ENCODE measurements at places on chromosomes 1 and 21.

- DNase-seq: peak; percentile 62
These were observed 7.0 kb downstream of the FOXD2 start for GRCh38 chr1:47444562-47445465.

GRCh38 chr1:241926141-241926540 lies 31.4 kb upstream of the BECN2 start:
- no peak for DNase-seq

- no peak for DNase-seq
These were observed 16.3 kb downstream of the GPBP1L1 start for GRCh38 chr1:45669859-45670655.

DNA sequence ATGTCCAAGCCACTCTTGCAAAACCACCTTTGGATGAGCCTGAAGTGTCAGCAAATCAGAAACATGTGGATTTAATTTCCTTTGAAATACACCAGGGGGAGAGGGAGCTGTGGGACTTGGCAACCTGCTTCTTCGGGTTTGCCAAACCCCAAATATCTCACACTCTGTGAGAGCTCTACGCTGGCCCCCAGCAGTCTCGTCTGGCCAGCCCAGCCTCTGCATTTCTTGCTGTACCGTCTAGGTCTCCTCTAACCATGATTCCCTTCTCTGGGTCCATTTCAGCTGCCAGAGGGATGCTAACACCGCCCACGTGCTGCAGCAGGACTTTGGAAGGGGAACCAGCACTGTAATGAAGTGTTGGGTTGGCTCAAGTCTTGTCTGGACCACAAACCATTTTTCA lies 114.6 kb downstream of the MRPS6 start:
- no peak for DNase-seq

GRCh38 chr1:32775640-32776337 lies 41.4 kb downstream of the YARS1 start:
- no peak for DNase-seq

- DNase-seq: no peak
These were observed 24.6 kb downstream of the TRIM45 start for GRCh38 chr1:117096951-117097408.

GRCh38 chr1:183319051-183319450 lies 99.1 kb downstream of the NMNAT2 start:
- no peak for DNase-seq

GRCh38 chr1:178938101-178938958 lies 67.5 kb upstream of the ANGPTL1 start:
- DNase-seq: no peak

DNA sequence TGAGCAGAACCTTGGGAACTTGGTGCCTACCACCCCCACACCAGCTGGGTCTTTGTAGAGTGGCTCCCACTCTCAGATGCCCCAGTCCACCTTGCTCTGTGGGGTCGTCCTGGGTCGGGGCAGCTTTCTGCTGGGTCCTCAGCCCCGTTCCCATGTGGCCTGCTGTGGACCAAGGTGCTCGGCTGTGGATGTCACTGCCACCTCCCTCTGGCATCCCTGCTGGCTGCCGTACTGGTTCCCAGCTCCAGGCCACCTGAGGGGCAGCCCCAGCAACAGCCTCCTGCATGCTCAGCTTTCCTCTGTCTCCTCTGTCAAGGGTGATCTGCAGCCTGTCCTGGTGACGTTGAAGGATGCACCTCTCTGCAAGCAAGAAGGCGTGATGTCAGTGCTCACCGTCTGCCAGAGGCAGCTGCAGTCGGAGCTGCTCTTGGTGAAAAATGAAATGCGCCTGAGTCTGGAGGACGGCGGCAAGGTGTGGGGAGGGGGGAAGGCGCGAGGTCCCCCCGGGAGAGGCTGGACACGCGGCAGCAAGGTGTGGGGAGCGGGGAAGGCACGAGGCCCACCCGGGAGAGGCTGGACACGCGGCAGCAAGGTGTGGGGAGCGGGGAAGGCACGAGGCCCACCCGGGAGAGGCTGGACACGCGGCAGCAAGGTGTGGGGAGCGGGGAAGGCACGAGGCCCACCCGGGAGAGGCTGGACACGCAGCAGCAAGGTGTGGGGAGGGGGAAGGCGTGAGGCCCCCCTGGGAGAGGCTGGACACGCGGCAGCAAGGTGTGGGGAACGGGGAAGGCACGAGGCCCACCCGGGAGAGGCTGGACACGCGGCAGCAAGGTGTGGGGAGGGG lies 45.9 kb upstream of the DIP2A start:
- no peak for DNase-seq

DNA sequence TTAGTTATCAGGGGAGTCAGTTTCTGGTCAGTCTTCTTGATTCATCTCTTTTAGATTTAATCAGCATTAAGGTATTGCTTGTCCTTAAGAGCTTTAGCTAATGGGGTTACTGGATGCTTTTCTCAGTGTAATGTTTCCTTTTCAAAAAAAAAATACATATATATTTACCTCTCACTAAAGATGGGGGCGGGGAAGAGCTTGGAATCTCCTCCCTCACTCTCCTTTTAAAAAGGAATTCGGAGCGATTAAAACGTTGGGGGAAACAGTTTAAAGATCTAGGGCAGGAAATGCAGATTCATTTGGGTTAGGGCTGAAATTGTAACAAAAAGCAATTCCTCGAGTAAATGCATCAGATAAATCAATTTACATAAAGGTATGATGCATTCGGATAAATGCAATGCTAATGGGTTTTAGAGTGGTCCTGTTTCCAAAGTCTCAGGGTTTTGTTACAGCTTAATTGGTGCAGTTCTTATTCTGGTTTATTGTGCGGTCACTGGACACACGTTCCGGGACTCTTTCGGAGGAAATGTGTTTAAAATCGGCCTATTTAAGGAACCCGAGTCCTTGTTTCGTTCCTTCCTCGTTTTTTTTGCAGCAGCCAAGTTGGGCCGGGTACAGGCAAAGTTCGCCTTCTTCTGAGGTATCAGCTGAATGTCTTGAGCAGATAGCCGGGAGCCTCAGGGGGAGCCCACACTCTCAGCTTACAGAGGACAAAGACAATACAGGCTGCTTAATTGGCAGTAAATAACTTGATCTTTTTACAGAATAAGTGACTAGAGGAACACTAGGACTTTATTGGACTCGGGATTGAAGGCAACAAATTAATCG lies 1.6 kb downstream of the LMO4 start:
- DNase-seq: peak; percentile 59

DNA sequence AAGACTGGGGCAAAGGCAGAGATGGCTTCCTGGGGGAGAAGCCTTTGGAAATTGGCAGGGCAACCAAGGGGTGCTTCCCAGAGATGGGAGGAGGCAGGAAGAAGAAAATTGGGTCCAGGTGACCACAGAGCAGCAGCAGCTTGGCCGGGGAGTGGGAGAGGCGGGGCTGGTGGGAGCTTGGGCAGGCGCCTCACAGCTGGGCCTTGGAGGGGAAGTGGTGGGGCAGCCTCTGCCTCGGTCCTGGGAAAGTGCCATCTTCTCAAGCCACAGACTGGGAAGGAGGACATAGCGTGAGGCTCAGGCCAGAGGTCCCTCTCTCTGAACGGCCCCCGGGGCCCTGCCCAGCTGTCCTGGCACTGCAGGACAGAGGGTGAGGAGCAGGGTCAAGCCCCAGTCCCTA lies 24.0 kb upstream of the WASF2 start:
- no peak for DNase-seq

DNA sequence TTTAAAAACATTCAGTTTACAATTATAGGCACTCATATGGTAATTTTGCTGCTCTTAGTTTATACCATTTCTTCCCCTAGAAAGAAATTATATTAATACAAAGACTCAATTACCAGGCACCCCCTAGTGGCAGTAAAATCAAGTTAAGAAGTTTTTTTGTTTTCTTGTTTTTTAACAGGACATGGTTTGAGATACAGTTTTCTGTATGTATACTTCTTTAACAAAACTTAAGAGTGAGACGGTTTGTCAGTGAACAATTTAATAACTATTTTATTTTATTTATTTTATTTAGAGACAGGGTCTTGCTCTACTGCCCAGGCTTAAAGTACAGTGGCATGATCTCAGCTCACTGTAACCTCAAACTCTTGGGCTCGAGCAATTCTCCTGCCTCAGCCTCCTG lies 224.6 kb downstream of the FAF1 start:
- DNase-seq: no peak

DNA sequence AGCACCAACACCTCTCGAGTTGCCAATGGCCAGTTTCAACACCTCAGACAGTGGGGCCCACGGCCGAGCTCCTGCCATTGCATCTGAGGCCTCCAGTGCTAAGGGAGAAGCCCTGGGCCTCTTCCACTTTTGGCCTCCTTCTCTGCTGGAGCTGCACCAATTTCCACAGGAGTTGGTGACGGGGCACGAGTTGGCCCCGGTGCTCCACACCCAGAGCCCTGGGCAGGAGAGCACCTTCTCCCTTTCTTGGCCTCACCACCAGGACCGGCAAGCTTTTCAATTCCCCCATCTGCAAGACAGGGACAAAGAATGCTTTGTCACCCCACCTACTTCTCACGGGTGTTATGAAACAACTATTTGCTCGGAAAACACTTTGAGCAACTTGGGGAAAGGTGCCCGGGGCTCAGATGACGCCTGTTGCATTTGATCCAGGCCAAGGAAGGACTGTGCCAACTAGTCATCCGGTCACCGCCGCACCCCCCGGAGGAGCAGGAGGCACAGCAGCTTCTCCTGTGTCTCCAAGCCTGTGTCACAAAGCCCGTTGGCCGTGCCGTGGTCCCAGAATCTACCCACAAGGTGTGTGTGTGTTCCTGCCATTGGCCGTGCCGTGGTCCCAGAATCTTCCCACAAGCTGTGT lies 55.2 kb downstream of the TOMM20 start:
- DNase-seq: no peak

- no peak for DNase-seq
These were observed 76.2 kb upstream of the TEKT2 start for GRCh38 chr1:36007741-36008140.

- DNase-seq: no peak
These were observed 315.0 kb upstream of the LRRC7 start for GRCh38 chr1:69252696-69253095.

GRCh38 chr1:116382321-116382720 lies 9.3 kb downstream of the ATP1A1 start:
- no peak for DNase-seq

DNA sequence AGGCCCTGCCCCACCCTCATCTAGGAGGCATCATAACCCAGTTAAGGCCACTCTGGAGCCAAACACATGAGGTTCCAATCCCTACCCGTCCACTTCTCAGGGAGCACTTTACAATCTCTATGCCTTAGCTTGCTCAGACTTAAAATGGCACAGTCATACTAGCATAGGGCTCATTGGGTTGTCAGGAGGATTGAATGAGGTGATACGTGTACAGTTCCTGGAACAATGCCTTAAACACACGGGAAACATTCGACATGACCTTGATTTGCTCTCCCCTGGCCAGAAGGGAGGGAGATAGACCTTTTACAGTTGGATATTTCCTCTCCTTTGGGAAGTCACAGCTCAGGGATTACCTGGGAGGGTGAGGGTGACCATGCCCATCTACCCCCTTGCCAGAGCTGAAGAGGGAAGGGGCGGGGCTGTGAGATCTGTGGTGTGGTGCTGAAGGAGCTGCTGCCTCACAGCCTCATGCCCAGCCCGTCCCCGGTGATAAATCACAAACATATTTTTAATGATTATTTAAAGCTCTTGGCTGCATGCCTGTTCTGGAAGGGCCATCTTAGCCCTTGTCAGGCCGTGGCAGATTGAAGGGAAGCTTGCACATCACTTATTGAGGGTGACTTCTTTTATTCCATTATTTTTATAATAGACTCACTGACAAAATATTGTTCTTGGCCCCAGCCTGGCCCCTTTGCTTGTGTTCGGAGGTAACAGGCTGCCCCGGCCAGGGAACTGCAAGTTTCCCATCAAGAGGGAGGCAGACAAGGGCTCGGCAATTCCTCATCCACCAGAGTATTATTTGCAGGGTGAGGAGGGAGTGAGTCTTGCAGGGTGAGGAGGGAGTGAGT lies 83.4 kb downstream of the FOXD2 start:
- DNase-seq: no peak

- no peak for DNase-seq
These were observed 100.7 kb upstream of the GFI1 start for GRCh38 chr1:92587445-92587844.

DNA sequence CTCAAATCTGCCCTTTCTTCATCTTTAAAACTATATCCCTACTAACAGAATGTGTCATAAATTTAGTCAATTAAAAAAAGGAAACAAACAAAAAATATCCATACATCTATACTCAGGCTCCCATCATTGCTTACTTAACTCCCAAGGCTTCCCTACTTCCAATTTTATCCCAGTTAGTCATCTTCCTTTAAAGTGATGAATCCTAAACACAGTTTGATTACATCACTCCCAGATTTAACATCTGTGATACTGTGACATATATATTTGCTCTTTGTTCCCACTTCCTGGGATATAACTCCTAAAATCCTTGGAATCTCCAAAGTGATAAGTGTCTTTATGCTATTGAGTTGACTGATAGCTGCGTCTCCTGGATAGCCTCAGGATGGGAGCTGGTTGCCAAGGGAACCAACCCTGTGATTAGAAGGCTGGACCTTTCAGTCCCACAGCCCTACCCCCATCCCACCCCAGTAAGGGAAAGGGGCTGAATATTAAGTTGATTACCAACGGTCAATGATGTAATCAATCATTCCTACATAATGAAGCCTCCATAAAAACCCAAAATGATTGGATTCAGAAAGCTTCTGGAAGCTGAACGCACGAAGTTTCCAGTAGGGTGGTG lies 21.6 kb downstream of the GLMN start:
- DNase-seq: no peak

DNA sequence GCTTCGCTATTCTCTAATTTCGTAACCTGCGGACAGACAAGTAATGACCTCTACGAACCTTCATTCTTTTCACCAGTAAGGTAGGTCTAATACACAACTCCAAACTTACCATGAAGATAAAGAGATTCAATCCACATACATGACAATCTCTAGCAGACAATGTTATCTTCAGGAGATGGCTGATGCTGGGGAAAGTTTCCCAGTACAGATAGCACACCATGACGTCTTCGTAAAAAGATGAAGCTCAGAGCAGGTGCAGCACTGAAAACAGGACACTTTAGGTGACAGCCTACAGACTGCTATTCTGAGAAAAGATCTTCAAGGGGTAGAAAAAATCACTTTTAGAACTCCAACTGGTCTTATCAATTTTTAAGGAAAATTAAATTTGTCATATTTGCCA lies 41.3 kb downstream of the ZNF281 start:
- no peak for DNase-seq

DNA sequence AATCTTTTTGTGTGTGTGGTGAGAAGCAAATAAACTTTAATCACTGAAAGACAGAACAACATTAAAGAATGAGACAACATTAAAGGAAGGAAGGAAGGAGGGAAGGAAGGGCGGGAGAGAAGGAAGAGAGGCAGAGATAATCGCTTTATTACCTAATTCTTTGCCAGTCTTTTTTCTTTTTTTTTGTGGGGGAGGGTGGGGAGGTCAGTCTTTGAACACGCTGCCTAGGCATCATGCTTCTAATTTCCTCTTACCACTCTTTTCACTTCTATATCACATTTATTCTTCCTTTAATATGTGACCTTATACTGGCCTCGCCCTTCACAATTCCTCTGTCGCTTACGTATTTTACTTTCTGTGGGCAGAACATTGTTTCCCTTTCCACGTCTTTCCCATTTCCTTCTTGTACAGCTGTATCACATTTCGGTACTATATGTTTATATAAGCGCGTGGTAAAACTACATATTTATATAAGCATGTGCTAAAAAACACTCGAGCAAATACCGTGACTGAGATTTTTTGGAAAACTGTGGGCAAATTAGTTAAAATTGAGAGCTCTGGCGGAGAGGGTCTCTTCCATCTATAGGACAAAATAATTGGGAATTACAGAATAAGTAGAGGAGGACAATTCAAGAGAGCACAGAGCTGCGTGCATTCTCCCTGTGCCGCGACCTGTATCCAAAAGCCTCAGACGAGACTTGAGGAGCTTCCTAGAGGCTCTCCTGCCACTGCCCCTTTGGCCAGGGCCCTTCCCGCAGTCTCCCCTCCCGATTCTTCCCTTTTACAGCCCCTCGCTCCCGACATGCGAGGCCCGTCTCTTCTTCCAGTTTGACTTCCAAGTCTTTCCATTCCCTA lies 823 bp upstream of the PRKAA2 start:
- DNase-seq: no peak

All from H9 (cell line).